ENCODE measurements at places on chromosomes 2 and 18.

DNA sequence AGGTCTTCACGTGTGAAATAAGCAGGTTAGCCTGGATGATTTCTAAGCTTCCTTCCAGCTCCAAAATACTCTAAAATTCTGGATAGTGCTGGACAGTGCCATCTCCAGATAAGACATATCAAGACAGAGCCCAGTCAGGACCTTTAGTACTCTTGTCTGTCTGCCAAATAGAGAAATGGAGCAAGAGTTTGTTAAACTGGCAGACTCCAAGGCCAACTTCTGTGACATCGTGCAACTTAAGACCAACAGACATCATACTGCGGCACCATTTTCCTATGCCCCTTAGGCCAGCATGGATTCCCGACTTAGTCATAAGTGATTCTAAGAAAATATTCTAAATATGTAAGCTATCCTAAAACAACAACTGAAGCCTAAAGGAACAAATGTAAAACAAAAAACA, 118.6 kb downstream of the RBMS1 start:
- DNase-seq: peak; percentile 68

DNA sequence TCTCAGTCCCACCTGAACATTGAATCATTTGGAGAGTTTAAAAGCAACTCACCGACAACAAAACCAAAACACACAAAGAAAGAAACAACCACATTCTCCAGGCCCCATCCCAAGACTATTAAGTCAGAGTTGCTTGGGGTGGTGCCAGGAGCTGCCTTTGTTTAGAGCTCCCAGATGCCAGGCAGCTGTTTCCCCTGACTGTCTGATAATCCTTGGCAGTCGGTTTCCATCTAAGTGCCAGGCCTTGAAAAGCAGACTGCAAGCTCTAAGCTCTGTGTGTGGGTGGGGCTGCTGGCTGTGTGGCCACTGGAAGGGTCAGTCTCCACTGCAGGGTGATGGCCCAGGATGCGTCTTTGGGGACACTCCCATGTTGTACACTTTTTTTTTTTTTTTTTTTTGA, 255.3 kb upstream of the AGAP1 start:
- peak; percentile 17 for DNase-seq

GRCh38 chr18:59959606-59960005, 59.8 kb downstream of the PMAIP1 start:
- DNase-seq: no peak

DNA sequence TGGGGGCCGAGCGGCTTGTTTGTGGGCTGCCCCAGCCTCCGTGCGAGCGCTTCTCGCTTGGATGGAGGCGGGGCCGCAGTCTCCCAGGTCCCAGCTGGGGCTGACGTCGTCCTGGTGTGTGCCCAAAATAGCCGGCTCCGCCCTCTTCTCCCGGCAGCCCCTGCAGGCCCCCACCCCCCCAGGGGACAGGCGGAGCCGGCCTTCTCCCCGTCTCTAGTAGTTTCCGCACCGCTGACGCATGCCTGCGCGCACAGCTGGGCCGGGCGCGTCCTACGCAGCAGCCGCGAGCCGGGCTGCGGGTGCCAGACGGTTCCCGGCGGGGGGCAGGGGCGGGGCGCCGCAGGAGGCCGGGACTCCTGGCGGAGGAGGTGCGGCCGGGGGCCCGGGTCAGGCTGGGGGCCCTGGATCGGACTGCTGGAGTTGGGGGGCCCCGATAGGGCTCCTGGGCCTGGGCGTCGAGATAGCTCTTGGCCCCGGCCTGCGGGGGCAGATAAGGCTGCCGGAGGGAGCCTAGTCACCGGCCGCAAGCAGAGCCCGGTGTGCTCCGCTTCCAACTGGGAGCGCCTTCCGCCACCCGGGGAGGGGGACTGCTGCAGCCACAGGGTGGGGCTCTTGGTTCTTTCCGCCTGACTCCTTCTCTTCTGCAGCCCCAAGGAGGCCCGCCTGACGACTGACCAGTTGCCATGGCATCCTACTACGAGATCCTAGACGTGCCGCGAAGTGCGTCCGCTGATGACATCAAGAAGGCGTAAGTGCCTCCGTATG, at the start of gene DNAJB2:
TSS of gene DNAJB2 (plus strand) at position 216 of the 765 bp plus-strand sequence. CDS start at position 684, 468 bp downstream.
- peak; percentile 100 for DNase-seq

- DNase-seq: peak; percentile 74
Measured at GRCh38 chr2:32425719-32426141, 68.9 kb downstream of the BIRC6 start.

GRCh38 chr2:41934329-41934958, 113.4 kb upstream of the PKDCC start:
- no peak for DNase-seq

- DNase-seq: no peak
Measured at GRCh38 chr2:96393989-96394761, 58.6 kb downstream of the NCAPH start.

- peak; percentile 82 for DNase-seq
Measured at GRCh38 chr2:19358242-19359020, at the start of gene OSR1. TSS of gene OSR1 (minus strand) at chr2:19358623. CDS start at chr2:19353805, 4,818 bp downstream.

DNA sequence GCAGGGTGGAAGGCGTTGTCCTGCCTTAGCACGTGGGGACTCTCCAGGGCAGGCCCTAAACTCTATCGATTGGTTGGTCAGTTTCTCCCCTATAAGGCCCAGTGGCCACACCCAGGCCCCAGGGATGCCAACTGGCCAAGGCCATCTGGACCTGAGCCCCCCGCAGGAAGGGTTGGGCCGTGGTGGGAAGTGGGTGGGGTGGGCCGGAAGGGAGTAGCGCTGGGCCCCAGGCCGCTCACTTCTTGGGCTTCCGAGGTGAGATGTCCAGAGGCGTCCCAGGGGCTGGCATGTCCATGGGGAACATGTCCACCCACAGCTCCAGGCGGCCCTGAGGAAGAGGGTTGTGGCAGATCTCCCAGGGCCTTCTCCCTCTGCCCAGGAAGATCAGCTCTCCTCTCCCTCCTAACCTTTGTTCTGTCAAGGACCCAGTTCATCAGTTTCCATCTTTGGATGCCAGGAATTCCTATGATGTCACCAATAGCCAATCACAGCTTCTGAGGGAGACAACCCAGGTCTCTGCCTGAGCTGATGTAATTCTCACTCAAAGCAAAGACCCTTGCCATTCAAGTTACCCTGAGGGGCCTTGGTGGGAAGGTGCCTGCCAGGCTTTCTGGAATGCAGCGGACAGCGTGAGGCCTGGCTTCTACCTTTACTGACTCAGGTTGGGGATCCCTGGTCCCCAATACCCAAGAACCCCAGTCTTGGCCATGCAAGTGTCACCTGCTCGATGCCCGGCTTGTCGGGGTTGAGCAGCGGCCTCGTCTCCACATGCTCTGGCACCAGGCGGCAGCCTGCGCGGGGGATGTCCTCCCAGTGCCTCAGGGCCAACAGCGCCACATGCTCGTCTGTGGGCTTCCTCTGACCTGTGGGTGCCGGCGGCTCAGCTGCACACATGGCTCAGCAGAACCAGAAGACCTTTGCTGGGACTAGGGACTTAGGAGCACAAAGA, 14.4 kb downstream of the OTOF start:
- peak; percentile 12 for DNase-seq

- peak; percentile 23 for DNase-seq
Measured at GRCh38 chr2:145344076-145344724, 824.3 kb upstream of the ZEB2 start.

GRCh38 chr2:191165176-191165643, 14.4 kb upstream of the STAT4 start:
- peak; percentile 62 for DNase-seq

DNA sequence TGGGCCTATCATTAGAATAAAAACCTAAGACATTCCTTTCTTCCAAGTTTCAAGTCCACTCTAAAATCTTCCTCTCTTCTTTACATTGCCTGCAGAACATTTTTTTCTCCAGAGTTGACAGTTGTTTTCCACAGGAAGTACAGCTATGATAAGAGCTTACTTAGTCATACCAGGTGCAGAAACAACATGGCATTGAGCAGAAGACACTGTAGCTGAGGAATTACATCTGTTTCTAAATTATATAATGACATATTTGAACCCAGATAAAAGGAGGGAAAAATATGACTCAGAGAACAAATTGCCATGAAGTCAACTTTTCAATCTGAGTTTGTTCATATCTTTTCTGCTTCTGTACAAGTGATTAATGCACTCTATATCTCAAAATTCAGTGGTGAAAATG, 30.2 kb downstream of the CMPK2 start:
- no peak for DNase-seq

DNA sequence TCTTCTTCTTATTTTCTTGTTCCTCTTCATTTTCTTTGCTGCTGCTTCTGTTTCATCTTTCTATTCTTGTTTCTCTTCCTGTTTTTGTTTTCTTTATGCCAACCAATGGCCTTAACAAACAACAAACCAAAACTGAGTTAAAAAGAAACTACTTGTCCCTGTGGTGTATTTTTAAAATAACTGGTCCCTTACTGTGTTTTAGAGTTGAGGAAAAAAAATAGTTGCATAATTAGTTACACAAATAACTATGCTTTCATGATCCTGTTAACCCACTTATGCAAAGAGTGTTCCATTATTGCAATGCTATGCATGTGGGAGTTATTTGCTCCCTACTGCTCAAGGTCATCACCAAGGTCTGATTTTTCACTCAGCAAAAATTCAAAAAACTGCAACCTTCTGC, 39.5 kb upstream of the IMP4 start:
- no peak for DNase-seq

DNA sequence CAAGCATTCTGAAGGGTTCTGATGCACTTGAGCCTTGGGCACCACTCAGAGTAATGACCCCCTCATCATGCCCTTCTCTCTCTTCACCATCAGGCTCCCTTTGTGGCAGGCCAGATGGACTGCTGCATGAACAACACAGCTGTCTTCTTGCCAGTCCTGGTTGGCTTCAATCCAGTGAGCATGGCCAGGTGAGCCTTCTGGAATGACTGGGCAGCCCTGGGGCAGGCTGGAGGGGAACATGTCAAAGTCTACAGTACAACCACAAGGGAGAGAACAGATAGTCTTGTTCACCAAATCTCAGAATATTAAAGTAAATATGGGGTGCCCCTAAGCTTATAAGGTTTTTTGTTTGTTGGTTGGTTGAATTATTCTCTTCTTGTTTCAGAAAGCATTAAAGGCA, 4.4 kb downstream of the GCKR start:
- DNase-seq: no peak

DNA sequence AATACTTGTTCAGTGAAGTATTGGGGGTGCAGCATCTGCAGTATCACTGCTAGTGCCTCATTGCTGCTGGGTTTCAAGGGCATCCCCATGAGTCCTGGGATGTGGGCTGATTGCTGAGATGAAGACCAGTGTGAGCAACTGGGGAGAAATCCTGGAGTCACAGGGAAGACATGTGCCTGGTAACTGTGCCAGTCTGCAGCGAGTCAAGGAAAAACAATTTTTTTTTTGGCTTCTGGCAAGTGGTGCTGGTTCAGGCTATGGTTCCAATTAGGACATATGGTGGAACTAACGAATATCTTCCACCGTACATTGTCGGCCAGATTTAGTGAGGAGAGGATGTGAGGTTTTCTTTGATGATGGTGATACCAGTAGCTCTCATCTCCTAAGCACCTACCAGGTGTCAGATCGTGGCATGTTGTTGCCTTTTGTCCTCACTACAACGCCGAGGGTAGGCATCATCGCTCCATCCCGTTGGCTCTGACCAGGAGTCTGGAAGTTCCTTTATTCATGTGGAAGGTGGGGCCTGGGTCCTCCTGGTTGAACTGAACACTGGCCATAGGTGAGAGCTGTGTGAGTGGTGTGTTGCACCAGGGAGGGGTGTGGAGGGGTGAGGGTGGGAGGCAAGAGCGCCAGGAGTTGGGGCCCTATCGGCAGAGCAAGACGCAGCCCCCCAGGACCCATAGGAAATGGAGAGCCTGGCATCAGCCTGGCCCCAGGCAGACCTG, 118.0 kb upstream of the HS6ST1 start:
- no peak for DNase-seq

DNA sequence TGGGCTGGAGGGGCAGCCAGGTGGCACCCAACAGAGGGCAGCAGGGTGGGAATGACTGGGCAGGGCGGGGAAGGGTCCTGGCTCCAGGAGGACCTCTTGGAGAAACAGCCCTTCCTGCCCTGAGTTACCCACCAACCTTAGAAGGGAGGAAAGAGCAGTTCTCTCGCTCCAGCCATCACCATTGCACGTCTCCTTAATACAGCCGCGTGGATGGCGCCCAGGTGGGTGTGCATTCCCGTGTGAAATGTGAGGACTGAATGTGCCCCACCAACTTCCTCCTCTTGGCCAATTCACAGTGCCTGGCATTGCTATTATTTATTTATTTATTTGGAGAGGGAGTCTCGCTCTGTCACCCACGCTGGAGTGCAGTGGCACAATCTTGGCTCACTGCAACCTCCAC, 107.0 kb downstream of the SMIM21 start:
- DNase-seq: no peak

DNA sequence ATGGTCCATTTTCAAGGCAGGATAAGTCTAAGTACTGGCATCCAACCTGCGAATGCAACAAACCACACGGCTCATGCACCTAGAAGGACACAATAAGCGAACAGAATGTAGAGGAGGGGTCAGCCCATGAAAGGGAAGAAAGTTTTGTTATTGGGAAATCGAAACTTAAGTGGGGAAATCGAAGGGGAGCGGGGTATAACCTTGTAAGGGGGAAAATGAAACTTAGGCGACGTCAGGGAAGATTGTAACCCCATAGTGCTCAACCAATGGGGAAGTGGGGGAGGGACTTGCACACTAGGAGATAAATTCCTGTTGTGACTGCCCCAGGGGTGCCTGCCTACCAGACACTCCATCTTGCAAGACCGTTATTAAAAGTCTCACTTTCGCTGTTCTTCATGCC, 15.6 kb upstream of the OTOF start:
- no peak for DNase-seq

- DNase-seq: peak; percentile 15
Measured at GRCh38 chr18:49399003-49399402, 61.4 kb downstream of the DYM start.

GRCh38 chr2:109317471-109318095, 188.6 kb downstream of the SH3RF3 start:
- DNase-seq: peak; percentile 10

DNA sequence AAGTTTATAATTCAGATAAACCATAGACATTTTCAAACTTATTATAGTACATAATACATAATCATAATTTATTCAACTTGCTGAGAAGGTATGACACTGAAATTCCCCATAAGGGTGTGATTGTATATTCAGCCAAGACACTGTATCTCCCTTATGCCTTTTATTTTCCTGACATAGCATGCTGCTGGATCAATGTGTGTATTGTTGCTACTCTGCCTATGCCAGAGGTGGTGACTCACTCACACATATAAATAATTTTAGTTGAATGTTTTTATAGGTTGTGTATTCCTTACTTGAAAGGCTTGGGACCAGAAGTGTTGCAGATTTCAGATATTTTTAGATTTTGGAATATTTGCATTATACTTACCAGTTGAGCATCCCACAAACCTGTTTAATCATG, 86.8 kb downstream of the VRK2 start:
- DNase-seq: no peak

GRCh38 chr2:97911922-97912575, 83.7 kb downstream of the TMEM131 start:
- no peak for DNase-seq

DNA sequence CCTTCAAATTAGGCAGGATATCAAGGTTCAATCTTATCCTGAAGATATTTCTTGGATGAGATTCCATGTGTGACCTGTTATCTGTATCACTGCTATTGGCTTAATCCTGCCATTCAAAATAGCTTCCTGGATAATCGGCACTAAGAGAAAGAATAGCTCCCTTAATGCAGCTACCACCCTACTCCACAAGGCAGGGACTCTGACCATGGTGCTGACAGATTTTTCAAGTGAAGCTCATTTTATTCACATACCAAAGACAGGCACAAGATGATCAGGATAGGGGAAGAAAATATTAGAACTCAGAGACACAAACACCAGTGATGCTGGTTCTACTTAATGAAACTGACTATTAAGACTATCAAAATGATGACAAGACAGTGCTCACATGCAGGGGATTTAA, 74.9 kb downstream of the ORC4 start:
- peak; percentile 12 for DNase-seq

- no peak for DNase-seq
Measured at GRCh38 chr18:35097195-35097594, 56.0 kb downstream of the MAPRE2 start.
